ENCODE measurements at places on chromosomes 16 and 17. TPM values are rescaled to one million over a fixed set of nuclear protein-coding genes. Genes with fewer than 3 reads are reported as not detected.

DNA sequence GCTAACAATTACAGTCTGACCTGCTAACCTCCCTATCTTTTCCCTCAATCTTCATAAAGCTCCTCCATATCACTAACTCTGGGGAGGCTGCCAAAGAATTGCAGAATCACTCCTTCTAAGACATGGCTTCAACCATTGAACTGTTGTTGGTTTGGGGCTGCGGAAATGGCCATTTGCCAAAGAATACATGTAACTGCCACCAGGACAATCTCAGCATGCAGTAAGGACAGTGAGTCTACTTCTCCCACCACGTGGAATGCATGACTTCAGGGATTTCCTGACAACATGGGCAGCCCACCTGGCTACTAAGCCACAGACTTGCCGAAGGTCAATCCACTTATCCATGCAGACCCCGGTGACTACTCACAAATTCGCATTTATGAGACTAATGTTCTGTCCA lies 104.3 kb upstream of the NUDT7 start:
- DNase-seq, result peak; percentile 46

GRCh38 chr16:4936991-4937781 lies at the start of gene PPL:
PPL (minus strand) TSS chr16:4937148; CDS start chr16:4937045, 103 bp downstream.
- no peak for DNase-seq

DNA sequence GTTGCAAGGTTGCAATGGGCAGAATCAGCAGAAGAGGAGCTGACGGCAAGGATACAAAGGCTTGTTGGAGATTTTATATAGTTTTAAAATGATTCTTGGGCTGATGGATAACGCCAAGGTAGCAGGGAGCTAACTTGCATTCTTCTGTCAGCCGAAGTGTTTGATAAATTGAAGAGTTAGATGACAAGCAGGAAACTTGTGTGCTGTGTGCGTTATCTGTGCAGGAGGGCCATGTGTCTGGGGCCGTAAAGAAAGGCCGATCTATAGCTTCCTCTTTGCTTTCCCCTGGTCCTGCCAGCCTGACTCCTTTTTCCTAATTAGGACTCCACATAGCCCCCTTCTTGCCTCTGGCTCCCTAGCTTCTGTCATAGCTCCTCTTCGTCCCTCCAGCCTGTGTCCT lies 6.7 kb upstream of the WWOX start:
- no peak for DNase-seq

- DNase-seq, result no peak
Measured at GRCh38 chr17:62134397-62134796, 69.3 kb upstream of the MED13 start.

The MRPL38 gene
- total RNA-seq, result 54.0 TPM

The KRTAP9-9 gene
- total RNA-seq, result not detected

The CNP gene
- 47.5 TPM for total RNA-seq

GRCh38 chr16:71854369-71854948 lies 8.7 kb downstream of the ATXN1L start:
- DNase-seq, result no peak

GRCh38 chr16:81175325-81175891 lies 63.1 kb upstream of the BCO1 start:
- peak; percentile 56 for DNase-seq
